ENCODE measurements at places on chromosomes 7 and 10. TPM values are rescaled to one million over a fixed set of nuclear protein-coding genes. Genes with fewer than 3 reads are reported as not detected.
A peak's percentile ranks its signal among the peaks of the same experiment; 100 is the strongest.

DNA sequence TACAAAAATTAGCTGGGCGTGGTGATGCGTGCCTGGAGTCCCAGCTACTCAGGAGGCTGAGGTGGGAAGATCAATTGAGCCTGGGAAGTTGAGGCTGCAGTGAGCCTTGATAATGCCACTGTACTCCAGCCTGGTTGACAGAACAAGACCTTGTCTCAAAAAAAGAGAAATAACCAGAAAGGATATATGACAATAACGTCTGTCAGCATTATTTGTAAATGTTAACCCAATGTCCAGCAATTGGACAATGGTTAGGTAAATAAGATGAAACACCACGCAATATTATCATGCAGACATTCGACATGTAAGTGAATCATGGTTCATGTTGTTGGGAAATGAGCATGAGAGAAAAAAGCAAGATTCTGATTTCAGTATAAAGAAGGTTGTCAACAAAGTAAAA lies 44.6 kb upstream of the SEPHS1 start:
- H3K4me3 ChIP-seq: no peak overlapping the region
- 0 out of 2 replicates have a peak, but pooled peaks cover 1% of the 10 kb centered on the region for H3K4me1 ChIP-seq

GRCh38 chr7:143327903-143328302 lies 12.0 kb downstream of the CLCN1 start:
- H3K4me3 ChIP-seq: no peak overlapping the region
- no peaks in the 10 kb centered on the region for H3K27me3 ChIP-seq

DNA sequence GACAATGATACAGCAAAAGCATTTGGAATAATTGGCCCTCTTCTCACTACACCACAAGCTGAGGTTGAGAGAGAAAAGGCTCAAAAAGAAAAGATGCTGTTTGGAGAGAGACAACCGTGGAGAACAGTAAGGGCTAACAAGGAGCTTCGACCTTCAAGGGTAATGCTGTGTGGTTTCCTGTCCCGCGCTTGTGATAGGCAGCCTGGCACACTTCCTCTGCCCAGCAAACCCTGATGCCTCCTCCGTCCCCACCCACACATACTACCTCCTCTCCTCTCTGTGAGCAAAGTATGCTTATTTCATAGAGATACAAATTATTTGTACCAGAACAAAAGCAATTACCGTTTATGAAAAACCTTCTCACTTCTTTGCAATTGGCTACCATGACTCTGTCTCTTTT lies 755.4 kb downstream of the KCNMA1 start:
- H3K27ac ChIP-seq: no peak overlapping the region
- H3K4me3 ChIP-seq: no peak overlapping the region
- no peak for DNase-seq

DNA sequence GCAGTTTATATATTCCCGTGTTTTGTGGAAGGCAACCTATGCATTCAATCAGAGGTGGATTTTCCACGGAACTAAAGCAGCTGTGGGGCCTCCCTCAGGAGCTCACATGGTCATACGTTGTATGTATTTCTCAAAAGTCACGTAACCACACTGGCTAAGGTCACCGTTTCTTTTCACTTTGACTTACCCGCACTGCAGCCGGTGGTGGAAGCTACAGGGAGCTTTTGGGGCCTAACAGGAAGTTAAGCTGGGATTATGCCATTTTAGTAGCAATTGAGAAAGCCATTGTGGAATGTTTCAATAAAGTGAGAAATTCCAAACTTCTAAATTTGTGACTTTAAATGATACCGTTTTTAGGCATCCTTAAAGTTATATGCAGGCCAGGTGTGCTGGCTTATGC lies 111.2 kb upstream of the KLF6 start:
- H3K4me3 ChIP-seq: no peak overlapping the region
- H3K36me3 ChIP-seq: no peaks in the 10 kb centered on the region
- DNase-seq: no peak
- H3K27ac ChIP-seq: no peak overlapping the region
- no peaks in the 10 kb centered on the region for H3K27me3 ChIP-seq
- H3K4me1 ChIP-seq: peaks cover 3% of the 10 kb centered on the region

DNA sequence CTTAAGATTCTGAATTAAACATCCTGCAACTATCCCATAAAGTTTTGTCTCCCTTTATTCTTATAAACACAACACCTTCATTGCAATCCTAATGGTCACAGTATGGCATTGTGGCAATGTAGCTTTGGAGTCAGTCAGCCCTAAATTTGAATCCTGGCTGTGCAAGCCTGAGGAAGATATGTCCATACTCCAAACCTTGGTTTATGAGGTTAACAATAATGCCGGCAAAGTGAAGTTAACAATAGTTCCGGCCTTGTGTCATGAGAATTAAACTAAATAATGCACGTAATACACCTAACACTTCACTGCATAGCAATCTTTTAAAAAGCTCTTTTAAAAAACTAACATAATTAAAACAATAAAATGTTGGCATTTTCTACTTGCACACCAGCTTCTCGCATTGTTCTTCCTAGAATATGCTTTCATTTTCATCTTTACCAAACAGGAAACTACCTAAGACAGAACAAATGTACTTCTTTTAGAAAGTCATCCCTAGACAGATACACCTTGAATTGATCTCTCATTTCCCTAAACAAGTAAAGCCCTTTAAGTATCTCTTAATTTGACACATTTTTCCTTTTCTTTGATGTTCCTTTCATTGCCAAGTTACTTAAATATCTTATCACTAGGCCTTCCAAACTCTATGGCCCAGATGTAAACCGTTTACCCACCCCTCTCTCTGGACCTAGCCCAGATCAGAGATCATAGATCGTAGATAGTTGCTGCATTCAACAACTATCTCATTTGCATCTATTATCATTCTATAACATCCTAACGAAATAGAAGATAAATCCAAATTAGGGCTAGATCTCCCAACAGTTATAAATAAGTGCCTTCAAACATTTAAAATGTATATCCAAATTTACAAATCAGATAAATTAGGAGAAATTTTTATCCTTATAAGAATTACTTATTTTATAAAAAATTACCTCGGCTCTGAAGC lies 66.7 kb downstream of the CREB3L2 start:
- no peak overlapping the region for H3K27ac ChIP-seq
- no peaks in the 10 kb centered on the region for H3K27me3 ChIP-seq
- DNase-seq: no peak

DNA sequence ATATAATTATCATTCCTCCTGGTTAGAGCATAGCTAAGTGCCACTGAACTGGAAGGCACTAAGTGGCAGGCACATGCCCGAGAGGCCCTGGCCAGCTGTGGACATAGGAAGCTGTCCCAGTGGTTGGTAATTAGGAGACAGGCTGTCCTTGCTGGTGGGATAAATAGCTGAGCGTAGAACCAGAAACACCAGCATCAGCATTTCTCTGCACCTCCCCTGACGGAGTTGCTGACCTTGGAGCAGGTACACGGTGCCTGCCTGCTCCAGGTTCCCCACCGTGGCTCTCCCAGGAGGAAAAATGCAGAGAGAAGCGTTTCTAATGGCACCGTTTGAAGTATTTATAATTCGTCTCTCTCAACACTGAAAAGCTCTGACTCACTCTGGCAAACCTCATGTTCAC lies 5.6 kb upstream of the ABLIM1 start:
- H3K27ac ChIP-seq: no peak overlapping the region
- peaks cover 11% of the 10 kb centered on the region for H3K4me1 ChIP-seq

GRCh38 chr10:72086466-72087391 lies 1.6 kb downstream of the SPOCK2 start:
- H3K4me1 ChIP-seq: peaks cover 9% of the 10 kb centered on the region
- H3K4me3 ChIP-seq: peak overlapping the region; percentile 53
- peak; percentile 69 for DNase-seq
- peaks cover 45% of the 10 kb centered on the region for H3K27me3 ChIP-seq
- no peaks in the 10 kb centered on the region for H3K36me3 ChIP-seq

DNA sequence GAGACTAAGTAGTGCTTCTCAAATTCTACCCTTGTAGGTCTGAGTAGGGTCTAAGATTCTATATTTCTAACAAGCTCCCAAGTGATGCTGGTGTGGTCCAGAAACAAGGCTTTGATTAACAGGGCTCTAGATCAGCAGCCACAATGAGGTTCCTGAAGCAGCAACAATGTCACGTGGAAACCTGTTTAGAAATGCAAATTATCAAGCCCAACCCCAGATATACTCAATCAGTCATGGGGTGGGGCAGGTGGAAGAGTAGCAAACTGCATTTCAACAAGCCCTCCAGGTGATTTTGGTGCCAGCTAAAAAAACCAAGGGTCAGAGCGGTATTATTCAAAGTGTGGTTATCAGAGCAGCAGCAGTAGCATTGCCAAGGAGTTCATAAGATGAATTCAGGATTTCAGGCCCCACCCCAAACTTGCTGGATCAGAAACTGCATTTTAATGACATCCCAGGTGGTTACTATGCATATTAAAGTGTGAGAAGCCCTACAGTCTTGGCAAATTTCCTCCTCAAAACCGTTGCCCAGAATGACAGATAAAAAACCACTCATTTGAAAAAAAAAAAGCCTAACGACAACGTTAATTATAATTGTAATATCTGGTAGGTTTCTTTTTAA lies 199.2 kb downstream of the AHR start:
- H3K4me1 ChIP-seq: peaks cover 14% of the 10 kb centered on the region
- DNase-seq: no peak
- no peak overlapping the region for H3K27ac ChIP-seq
- no peak overlapping the region for H3K4me3 ChIP-seq
- no peaks in the 10 kb centered on the region for H3K27me3 ChIP-seq
- no peaks in the 10 kb centered on the region for H3K36me3 ChIP-seq

DNA sequence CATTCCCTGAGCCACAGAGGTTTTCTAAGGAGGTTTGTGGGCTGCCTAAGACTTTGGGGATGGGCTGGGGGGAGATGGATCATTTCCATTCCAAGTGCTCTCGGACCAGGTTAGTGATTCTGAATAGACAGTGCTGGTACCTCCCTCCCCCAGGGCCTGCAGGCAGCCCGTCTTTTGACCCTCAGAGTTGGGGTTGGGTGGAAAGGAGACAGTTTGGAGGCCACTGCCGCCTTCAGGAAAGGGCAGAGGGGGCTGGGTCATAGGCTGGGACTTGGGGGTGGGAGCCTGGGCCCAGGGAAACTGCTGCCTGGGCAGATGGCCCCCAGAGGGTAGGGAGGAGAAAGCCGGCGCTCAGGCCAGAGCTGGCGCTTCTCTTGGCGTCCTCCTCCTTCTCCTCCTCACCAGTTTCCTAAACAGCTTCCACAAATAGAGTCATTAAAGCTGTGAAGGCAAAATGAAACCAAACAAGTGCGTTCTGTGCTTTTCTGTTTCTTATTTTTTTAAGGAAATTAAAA lies 4.4 kb downstream of the UNC5B start:
- DNase-seq: no peak
- H3K36me3 ChIP-seq: no peaks in the 10 kb centered on the region
- H3K4me3 ChIP-seq: peak overlapping the region; percentile 49
- H3K27me3 ChIP-seq: peaks cover 7% of the 10 kb centered on the region

DNA sequence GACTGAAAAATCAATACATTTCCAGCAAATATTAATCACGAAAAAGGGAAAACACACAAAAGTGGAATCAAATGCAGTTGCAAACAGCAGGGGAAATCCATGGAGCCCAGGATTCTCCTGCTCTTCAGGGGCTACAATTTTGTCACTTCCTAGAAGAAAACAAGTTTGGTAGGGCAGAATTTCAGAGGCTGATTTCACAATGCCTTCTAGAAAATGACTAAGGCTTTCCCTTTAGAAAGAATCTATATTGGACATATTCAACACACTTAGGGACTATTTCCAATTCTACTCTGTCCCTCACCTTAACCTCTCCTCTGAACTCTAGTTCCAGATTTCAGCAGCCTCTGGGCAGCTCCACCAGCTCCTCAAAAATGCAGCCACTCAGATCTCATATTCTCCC lies 111.3 kb downstream of the HECTD2 start:
- no peak for DNase-seq
- H3K4me3 ChIP-seq: no peak overlapping the region
- no peak overlapping the region for H3K27ac ChIP-seq
- H3K27me3 ChIP-seq: no peaks in the 10 kb centered on the region
- H3K36me3 ChIP-seq: no peaks in the 10 kb centered on the region
- no peaks in the 10 kb centered on the region for H3K4me1 ChIP-seq

GRCh38 chr7:43123457-43123856 lies 11.0 kb downstream of the HECW1 start:
- H3K4me1 ChIP-seq: peaks cover 4% of the 10 kb centered on the region
- no peaks in the 10 kb centered on the region for H3K27me3 ChIP-seq
- H3K4me3 ChIP-seq: no peak overlapping the region
- no peak overlapping the region for H3K27ac ChIP-seq
- DNase-seq: no peak

DNA sequence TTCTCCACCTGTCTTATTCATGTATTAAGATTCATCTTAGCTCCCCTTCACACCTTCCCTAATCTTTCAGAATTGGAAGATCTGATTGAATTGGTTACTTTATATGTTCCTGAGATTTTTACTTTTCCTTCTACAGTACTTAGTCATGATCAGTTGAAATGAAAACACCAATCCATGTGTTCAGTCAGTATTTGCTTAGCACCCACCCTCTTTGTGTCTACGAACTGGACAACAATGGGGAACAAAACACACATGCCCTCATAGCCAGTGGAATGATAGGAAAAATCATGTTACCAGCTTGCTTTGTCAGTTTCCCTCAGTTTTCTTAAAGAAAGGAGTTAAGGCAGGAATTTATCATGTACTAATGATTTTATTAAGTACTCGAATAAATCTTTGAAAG lies 2.0 kb downstream of the MASTL start:
- peaks cover 13% of the 10 kb centered on the region for H3K36me3 ChIP-seq
- no peak overlapping the region for H3K27ac ChIP-seq
- no peaks in the 10 kb centered on the region for H3K27me3 ChIP-seq
- H3K4me3 ChIP-seq: peak overlapping the region; percentile 97

Gene CYP3A7
- total RNA-seq: not detected

Gene REPIN1
- 130 TPM for total RNA-seq

Gene BBIP1
- 22.2 TPM for total RNA-seq

Gene PSMA2
- total RNA-seq: 243 TPM

Gene TDRD1
- total RNA-seq: 0.92 TPM

Gene IL6
- 0.41 TPM for total RNA-seq

Gene CYP2C19
- not detected for total RNA-seq

Gene DRGX
- not detected for total RNA-seq
